Breast epithelium (tissue), 4 donors: ENCODE measurements at places on chromosomes 1 and 21.

DNA sequence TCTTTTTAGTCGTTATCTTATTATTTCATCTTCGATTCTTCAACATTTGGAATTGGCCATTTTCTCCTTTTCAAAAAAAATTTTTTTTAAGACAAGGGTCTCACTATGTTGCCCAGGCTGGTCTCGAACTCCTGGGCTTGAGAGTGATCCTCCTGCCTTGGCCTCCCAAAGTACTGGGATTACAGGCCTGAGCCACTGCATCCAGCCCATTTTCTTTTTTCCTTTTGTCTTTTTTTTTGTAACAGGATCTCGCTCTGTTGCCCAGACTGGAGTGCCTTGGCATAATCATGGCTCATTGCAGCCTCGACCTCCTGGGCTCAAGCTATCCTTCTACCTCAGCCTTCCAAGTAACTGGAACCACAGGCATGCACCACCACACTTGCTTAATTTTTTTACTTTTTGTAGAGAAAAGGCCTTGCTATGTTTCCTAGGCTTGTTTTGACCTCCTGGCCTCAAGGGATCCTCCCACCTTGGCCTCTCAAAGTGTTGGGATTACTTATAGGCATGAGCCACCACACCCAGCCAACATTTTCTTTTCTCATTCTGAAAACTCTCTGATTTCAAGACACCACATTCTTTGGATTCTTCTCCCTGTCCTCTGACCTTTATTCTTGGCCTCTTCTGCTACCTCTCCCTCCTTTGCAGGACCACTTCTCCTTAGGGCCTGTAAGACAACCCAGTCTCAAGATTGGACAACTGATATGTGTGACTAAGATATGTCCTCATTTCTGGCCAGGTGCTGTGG lies 6.0 kb upstream of the MAP1LC3C start:
- no peak for DNase-seq

DNA sequence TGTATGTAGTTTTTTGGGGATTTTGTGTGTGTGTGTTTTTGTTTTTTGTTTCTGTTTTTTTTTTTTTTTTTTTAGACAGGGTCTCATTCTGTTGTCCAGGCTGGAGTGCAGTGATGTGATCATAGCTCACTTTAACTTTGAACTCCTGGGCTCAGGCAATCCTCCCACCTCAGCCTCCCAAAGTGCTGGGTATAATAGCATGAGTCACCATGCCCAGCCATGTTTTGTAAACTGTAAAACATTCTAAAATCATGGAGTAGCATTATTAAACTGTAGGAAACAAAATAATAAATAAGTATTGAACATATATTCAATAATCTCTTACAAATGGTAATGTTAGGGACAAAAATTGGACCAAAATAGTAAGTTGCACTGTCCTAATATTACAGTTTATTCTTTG lies 124.0 kb downstream of the FAF1 start:
- DNase-seq: no peak

GRCh38 chr1:237199026-237199425 lies 157.0 kb downstream of the RYR2 start:
- no peak for DNase-seq

DNA sequence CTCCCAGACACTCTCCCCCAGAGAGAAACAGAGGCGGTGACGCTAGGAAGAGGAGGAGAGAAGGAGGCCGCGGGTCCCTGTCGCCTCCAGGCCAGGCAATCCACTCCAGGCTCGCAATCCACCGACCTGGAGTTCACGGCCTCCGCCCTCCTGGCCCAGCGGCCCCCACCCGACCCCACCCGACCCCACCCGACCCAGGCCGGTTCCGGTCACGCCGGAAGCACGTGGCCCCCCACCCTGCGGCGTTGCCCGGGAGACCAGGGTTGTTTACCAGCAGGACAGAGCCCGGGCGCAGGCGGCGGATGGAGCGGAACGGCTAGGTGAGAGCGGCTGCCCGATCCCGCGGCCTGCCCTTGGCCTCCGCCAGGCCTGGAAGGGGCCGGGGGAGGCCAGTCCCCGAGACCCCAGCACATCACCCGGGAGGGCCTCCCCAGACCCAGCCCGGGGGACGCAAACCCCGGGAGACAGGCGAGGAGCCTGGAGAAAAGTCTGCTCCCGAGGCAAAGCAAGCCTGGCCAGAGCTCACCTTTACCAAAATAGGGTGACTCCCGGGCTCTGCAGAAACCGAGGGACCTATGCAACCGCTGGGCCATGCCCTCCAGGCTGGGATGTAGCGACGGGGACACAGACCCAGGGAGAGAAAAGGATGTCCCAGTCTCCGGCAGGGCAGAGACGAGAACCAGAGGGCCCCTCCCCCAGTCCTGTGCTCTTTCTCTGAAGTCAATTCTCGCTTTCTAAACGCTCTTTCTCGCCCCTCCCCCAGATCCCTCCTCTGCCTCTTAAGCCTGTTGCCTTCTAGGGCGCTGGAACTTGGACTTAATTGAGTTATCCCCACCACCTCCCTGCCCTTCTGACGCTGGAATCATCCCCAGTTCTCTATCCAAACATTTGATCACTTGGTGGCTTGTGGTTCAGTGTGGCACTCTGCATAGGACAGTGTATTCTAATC lies at the start of the genes PLA2G2C and UBXN10:
TSS of gene PLA2G2C (minus strand) at position 685 of the 949 bp plus-strand sequence. CDS start 9,155 bp downstream, outside the sequence.
TSS of gene UBXN10 (plus strand) at position 263 of the 949 bp plus-strand sequence. CDS start 4,466 bp downstream, outside the sequence.
- peak; percentile 45 for DNase-seq

GRCh38 chr1:152459596-152460528 lies 45.8 kb upstream of the CRNN start:
- DNase-seq: no peak

DNA sequence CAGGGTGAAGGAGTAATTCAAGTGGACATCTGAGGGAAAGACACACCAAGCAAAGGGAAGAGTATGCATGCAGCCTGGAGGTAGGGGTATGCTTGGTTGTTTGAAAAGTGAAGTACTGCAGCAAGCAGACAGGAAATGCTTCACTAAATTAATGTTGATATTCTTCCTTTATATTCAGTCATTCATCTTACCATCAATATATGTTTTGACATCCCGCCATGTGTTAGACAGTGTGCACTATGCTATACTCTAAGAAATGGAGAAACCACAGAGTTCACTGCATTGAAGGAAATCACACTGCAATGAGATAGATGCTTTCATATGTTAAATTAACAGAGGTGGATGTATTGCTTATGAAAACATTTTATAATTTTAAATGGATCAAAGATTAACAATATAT lies 82.9 kb downstream of the HSPA13 start:
- no peak for DNase-seq

DNA sequence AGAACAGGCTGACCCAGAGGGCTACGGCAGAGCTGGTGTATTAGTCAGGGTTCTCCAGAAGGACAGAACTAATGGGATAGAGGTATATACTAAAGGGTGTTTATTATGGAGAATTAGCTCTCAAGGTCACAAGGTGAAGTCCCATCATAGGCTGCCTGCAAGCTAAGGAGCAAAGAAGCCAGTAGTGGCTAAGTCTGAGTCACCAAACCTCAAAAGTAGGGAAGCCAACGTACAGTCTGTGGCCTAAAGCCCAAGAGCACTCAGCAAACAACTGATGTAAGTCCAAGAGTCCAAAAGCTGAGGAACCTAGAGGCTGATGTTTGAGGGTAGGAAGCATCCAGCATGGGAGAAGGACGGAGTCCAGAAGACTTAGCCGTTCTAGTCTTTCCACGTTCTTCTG lies 179.2 kb downstream of the BACH1 start:
- DNase-seq: no peak

GRCh38 chr1:218401998-218402785 lies 57.1 kb downstream of the TGFB2 start:
- DNase-seq: no peak

DNA sequence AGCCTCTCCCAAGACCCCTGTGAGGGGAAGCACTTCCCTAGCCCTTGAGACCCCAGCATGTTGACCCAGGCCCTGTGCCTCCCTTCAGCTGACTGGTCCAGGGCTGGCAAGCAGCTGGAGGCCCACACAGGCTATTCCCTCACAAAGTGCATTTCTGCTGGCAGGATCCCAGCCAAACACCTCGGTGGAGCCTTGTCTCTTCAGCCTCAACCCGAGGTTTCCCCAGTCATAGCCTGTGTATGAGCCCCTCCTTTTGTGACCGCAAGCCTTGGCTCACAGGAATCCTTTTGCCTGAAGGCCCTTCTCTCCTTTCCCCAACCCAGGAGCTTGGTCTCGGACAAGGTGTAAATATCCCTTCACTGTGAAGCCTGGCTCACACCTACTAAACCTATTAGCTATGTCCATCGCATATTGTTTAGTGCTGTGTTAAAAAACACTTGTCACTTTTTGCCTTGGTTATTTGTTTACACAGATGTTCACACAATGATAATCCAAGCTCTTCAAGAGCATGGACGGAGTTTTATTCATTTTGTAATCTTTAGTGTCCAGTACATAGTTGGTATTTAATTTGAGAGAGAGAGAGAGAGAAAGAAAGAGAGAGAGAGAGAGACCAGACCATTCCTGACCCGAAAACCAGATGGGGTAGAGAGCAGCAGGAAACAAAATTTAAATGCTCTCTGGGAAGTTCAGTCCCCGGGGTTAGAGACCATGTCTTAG lies 8.5 kb upstream of the CD247 start:
- no peak for DNase-seq

GRCh38 chr1:31441073-31441472 lies 28.1 kb downstream of the SERINC2 start:
- DNase-seq: no peak

- no peak for DNase-seq
Observed at GRCh38 chr21:41941941-41942340, 11.9 kb downstream of the C2CD2 start.

DNA sequence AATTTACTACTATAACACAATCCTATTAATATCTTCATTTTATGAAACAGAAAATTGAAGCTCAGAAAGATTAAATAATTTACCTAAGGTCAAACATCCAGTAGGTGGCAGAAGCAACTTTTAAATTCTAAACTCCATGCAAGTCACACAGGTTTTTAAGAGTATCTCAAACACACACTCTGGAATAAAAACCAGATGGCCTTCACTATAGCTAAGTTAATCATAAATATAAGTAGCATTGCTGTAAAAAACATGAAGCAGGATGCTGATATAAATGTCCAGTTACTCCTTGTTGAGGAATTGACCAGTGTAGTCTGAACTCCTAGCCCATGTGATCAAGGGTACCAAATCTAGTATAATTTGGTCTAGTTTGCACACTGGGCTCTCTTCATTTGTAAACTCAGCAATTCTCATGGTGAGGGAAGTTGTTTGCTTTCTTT lies 9.4 kb upstream of the FMO3 start:
- DNase-seq: no peak

GRCh38 chr21:45418301-45419071 lies 13.5 kb downstream of the COL18A1 start:
- DNase-seq: no peak

- no peak for DNase-seq
Observed at GRCh38 chr21:45003331-45004058, 63.7 kb downstream of the SLX9 start.

DNA sequence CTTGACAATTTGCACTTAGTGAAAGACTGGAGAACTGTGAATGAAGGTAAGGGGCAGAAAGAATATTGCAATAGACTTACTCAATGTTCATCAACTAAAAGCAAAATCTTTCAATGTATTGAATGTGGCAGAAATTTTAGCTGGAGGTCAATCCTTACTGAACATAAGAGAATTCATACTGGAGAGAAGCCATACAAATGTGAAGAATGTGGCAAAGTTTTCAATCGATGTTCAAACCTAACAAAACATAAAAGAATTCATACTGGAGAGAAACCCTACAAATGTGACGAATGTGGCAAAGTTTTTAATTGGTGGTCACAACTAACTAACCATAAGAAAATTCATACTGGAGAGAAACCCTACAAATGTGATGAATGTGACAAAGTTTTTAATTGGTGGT lies 80.7 kb downstream of the JMJD4 start:
- no peak for DNase-seq

DNA sequence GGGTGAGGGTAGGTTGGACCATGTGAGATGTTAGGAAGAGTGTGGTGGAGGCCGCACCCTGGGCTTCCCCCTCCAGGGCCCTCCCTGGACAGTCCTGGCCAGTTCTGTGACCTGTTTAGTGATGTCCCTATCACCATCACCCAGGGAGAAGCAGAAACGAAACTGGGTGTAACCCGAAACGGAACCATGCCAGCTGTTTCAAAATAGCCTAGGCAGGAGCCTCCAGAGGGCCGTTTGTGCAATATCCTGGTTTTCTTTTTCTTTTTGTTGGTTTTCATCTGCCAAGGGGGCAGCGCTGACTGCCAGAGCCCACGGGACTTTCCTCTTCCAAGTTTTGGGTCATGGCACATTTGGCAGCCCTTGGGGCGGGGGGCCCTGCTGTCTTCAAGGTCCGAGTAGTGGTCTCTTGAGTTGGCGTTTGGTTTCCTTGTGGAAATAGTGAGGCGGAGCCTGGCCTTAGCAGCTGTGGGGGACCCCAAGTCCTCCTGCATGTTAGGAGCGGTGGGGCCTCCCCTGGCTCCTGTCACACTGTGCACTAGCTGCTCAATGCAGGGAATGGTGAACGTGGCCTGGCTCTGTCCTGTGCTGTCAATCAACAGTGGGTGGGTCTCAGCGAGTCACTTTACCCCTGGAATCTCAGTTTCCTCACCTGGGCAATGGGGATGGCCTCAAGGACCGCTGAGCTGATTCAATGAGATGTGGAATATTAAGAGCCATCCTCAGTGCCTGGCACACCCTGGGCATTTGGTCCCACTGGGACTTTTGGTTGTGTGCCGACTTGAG lies 90.7 kb downstream of the ARHGEF10L start:
- no peak for DNase-seq
